ENCODE measurements at places on chromosomes 7 and 10.

- no peak for DNase-seq
These were observed 1168.7 kb upstream of the CELF2 start for GRCh38 chr10:9848981-9849380.

GRCh38 chr10:79244068-79244442, 103.2 kb upstream of the PPIF start:
- DNase-seq: no peak

DNA sequence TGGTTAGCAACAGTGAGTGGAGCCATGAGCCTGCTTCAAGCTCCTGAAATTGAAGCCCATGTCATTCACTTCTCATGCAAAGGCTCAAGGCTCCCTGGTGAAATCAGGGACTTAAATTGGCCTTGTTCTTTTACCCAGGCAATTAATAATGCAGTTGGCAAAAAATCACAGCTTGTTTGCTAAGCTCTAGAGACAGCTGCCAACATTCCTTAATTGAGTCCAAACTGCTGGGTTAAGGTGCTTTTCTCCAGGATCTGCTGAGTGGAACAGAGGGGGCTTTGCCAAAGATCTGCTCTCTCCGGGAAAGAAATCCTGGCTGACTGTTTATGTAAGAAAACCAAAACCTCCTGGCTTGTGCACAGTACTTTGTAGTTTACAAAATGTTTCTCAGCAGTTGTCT, 257.6 kb upstream of the GHITM start:
- no peak for DNase-seq

DNA sequence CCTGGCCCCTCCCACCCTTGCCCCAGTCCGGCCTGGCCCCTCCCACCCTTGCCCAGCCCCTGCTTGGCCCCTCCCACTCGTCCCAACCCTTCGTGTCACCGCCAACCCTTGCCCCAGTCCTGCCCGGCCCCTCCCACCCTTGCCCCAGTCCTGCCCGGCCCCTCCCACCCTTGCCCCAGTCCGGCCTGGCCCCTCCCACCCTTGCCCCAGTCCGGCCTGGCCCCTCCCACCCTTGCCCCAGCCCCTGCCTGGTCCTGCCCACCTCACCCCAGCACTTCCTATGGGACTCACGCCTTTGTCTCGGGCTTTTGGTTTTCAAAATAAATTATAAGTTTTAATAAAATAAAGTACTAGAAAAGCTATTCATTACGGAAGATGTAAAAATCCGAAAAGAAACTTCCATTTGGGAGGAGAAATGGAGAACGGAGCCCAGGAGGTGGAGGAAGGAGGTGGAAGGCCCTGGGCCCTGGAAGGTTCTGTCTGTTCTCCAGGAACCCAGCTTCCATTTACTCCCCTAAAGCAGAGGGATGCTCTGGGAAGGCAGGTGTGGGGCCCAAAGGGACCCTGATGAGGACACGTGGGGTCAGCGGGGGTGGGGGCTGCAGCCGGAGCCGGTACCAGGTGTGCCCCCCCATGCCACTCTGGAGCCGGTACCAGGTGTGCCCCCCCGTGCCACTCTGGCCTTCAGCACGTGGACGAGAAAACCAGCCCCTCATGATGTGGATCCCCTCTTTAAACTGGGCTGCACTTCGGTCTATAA, 52.2 kb downstream of the PWWP2B start:
- no peak for DNase-seq

DNA sequence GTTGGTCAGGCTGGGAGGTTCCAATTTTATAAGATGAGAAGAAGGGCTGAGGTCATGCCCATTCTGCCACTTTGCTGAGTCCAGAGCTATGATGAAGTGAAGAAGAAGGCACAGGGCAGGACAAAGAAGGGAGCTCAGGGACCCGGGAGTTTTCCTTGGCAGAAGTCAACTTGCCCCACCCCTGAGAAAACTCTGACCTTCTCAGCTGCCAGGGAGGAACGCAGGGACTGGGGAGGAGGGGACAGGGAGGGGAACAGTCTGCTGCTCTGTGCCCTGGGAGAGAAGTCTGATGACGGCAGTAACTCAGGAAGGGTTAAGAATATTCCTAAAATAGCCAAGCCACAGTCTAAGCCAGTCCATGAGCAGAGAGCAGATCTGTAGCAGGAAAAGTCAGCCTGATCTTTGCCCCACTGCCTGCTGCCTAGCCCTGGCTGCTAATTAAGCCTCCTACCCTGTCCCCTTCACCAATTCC, 11.7 kb downstream of the ADIRF start:
- no peak for DNase-seq

DNA sequence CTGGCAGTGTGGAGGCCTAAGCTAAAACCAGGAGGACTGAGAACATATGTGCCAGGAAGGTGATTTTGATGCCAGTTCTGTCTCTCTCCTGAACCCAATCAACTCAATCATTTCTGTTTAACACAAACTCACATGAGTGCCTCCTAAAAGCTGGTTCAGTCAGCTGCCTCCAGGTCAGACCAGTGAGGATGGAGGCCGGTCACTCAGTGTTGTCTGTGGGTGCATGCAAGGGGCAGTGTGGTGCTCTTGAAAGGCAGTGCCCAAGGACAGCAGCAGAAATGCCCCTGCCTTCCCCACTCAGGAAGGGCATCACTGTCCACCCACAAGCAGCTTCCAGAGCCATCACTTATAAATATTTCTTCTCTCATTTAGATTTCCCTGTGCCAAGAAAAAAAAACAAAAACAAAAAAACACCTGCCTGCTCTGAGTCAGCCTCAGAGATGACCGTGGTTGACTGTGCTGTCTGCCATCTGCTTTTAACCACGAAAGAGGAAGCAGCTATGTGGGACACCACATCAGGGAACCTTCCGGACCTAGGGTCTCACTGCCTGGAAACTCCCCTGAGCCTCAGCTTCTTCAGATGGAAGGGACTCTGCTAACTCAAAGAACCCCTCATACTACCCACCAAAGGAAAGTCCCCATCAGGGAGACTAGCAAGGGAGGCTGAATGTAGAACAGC, 39.1 kb downstream of the VOPP1 start:
- DNase-seq: peak; percentile 66

DNA sequence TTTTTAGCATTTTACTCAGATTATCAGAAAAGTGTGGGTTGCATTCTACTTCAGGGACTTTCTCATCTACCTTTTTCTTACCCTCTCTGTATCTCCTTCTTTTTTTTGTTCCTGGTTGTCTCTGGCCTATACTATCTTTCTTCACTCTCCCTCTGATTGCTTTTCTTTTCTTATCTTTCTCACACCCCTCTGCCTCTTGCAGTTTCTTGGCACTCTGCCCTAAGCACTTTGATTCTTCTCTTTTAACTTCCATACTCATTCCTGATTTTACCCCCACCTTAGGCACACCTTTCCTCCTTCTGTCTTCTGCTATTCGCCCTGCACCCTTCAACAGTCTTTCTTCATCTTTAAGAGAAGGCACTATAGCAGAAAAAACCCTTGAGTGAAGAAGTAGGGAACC, 92.8 kb upstream of the HPS1 start:
- DNase-seq: no peak

- DNase-seq: no peak
These were observed 137.6 kb downstream of the RGS10 start for GRCh38 chr10:119404719-119405519.

GRCh38 chr7:132569884-132570614, 6.2 kb downstream of the PLXNA4 start:
- no peak for DNase-seq

GRCh38 chr10:3068201-3068967, 1.0 kb downstream of the PFKP start:
- peak; percentile 59 for DNase-seq

- DNase-seq: no peak
These were observed 112.1 kb downstream of the GALNT11 start for GRCh38 chr7:152137476-152138025.

DNA sequence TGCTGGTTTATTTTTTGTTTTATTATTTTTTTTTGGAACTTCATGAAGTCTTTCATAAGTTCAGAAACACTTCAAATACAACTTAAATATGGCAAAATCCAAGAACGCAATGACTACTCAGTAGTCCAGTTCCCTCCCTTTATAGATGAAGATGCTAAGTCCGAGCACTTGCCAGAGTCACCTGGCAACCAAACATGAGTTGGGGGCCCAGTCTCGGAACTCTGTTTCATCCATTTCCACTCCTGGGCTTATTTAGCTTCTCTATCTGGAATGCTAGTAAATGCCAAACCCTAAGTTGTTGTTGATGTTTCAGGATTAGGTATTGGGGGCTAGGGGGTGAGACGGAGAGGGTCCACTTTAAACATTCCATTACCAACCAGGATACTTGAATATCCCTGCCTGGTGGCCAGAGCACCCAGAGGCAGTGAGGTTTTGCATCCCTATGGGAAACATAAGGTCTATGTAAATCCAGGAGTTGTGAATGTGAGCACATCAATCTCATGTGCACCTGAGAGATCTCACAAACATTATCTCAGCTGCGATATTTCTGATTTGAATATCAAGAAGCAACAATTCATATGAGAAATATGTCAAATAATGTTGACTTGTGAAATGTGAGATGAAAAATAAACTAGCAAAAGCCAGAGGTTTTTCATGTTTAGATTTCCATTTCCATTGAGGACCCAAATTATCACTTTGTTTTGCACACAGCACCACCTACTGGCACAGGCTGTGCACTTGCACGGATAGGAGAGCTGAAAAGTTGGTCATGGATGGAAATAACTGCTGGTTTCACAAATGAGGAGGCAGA, 129.3 kb downstream of the PKD1L1 start:
- DNase-seq: peak; percentile 68

GRCh38 chr10:131959841-131960240, 21.9 kb downstream of the BNIP3 start:
- DNase-seq: no peak

Data from HCEC 1CT (cell line).